ENCODE measurements at places on chromosomes 11 and 22. TPM values are rescaled to one million over a fixed set of nuclear protein-coding genes. Genes with fewer than 3 reads are reported as not detected.

- H3K27me3 ChIP-seq, result no peaks in the 10 kb centered on the region
- H3K36me3 ChIP-seq, result peaks cover 9% of the 10 kb centered on the region
- H3K4me1 ChIP-seq, result peaks cover 51% of the 10 kb centered on the region
- DNase-seq, result no peak
- peak overlapping the region; percentile 51 for H3K27ac ChIP-seq
- H3K4me3 ChIP-seq, result no peak overlapping the region
Observed at GRCh38 chr22:37498289-37498909, 12.2 kb upstream of the MFNG start.

GRCh38 chr22:36901411-36902142 lies 11.9 kb upstream of the CSF2RB start:
- H3K4me1 ChIP-seq, result no peaks in the 10 kb centered on the region
- H3K27me3 ChIP-seq, result peaks cover 14% of the 10 kb centered on the region
- no peak overlapping the region for H3K4me3 ChIP-seq
- no peak for DNase-seq

GRCh38 chr11:33696411-33696810 lies 4.2 kb downstream of the C11orf91 start:
- DNase-seq, result no peak
- H3K4me3 ChIP-seq, result no peak overlapping the region
- H3K36me3 ChIP-seq, result no peaks in the 10 kb centered on the region
- H3K27ac ChIP-seq, result no peak overlapping the region

The SERPIND1 gene
- total RNA-seq, result 0.25 TPM

GRCh38 chr11:114039551-114039950 lies 20.0 kb upstream of the ZBTB16 start:
- H3K4me1 ChIP-seq, result peaks cover 9% of the 10 kb centered on the region
- H3K27me3 ChIP-seq, result no peaks in the 10 kb centered on the region
- H3K27ac ChIP-seq, result no peak overlapping the region
- no peak overlapping the region for H3K4me3 ChIP-seq
- DNase-seq, result no peak

DNA sequence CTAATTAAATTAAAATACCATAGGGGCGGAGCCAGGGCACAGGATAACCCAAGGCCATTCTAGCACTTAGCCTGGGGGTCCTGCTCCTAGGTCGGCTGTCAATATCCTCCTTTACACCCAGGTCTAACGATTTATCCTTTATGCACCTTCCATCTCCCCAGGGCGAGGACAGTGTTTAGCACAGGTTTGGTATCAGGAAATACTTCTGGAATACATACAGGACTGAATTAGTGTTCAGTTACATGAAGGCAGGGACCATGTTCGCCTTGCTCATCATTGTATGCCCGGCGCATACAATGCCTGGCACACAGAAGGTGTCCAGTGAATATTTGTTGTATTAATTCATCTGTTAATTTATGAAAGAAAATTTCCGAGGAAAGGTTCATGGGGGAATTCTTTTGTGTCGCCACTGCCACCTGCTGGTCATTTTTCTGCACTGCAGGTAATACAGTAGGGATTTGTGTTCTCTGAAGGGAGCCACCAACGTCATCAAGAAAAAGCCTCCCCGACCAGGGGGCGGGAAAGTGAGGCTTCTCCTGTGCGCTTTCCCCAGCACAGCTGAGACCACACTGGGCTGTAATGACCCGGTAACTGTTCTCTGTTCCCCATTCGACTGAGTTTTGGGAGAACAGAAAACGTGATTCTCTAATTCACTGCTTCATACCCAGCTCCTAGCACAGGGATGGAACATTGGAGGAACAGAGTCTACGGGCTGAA lies 68.7 kb upstream of the ASPHD2 start:
- H3K36me3 ChIP-seq, result no peaks in the 10 kb centered on the region
- peak overlapping the region; percentile 51 for H3K4me3 ChIP-seq
- H3K4me1 ChIP-seq, result peaks cover 6% of the 10 kb centered on the region
- H3K27me3 ChIP-seq, result 0 out of 2 replicates have a peak, but pooled peaks cover 3% of the 10 kb centered on the region
- no peak overlapping the region for H3K27ac ChIP-seq

The MS4A4A gene
- 0.22 TPM for total RNA-seq

The TMEM45B gene
- not detected for total RNA-seq

The SLC25A1 gene
- 146 TPM for total RNA-seq

The MMP3 gene
- total RNA-seq, result not detected

The KCNJ1 gene
- total RNA-seq, result 0.15 TPM

GRCh38 chr11:126214441-126214840 lies 2.9 kb downstream of the FAM118B start:
- peaks cover 3% of the 10 kb centered on the region for H3K36me3 ChIP-seq
- no peak for DNase-seq
- H3K27me3 ChIP-seq, result no peaks in the 10 kb centered on the region
- peaks cover 4% of the 10 kb centered on the region for H3K4me1 ChIP-seq
- no peak overlapping the region for H3K4me3 ChIP-seq
